ENCODE measurements at places on chromosomes 3 and 15. TPM values are rescaled to one million over a fixed set of nuclear protein-coding genes. Genes with fewer than 3 reads are reported as not detected.

MINDY2 gene
- 4.0 TPM for total RNA-seq

C3orf22 gene
- not detected for total RNA-seq

SLC2A2 gene
- not detected for total RNA-seq

IL17RB gene
- total RNA-seq = 0.67 TPM

Measured in A549 treated with AZD2906 at 1 μM for 4 hours (cell line).